ENCODE measurements at places on chromosomes 1 and 21.

DNA sequence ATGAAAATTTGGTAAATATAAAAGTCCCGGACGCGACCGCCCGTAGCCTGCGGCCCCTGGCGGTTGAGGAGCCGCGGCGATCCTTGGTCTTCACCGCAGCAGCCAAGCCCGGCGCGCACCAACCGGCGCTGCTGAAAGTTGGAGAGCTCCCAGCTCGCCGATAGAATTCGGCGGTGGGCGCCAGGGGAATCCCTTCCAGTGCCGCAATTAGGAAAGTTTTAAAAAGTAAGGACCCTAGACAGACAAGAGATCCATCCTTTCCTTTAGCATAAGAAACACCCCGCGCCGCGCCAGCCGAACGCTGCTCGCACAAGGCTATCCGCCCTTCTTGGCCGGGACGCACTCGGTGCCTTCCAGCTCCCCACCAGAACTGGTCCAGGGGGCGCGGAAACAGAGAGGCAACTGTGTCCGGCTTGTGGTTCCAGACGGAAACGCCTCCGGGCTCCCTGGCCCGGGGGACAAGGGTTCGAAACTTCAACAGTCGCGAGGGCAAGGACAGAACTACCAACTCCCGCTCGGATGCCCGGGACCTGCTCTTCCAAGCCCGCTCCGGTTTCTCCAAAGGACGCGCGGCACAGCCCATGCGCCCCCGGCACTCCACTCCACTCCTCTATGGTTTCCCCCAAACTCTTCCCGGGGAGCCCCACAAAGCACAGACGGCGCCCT lies 1.7 kb downstream of the FAM78B start:
- DNase-seq: no peak
- H3K4me1 ChIP-seq: peaks cover 7% of the 10 kb centered on the region
- H3K36me3 ChIP-seq: peaks cover 5% of the 10 kb centered on the region
- peak overlapping the region; percentile 78 for H3K4me3 ChIP-seq
- H3K27ac ChIP-seq: no peak overlapping the region

DNA sequence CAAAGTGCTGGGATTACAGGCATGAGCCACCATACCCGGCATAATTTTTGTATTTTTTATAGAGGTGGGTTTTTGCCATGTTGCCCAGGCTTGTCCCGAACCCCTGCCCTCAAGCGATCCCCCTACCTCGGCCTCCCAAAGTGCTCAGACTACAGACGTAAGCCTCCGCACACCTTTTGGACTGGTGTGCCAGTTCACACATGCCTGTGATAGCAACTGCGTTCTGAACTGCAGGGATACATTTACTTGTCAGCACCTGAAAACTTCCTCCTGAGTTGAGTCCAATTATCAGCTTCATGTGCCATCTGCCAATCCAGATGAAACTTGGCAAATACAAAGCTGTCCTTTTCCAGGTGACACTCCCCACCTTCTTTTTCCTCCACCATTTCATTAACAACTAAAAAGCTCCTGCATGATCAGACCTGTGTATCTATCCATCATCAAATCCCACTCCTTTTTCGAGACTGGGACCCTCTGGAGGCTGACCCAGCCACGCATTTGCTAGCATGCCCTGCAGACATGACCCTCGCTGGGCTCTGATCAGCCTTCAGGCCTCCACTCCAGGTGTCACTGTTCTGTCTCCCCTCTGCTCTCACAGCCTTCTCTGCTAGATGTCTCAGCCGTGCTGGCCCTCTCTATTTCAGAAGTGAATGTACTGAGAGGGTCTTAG lies 2.1 kb upstream of the DEGS1 start:
- H3K27me3 ChIP-seq: no peaks in the 10 kb centered on the region
- peak overlapping the region; percentile 62 for H3K4me3 ChIP-seq
- DNase-seq: no peak
- H3K27ac ChIP-seq: peak overlapping the region; percentile 35
- peaks cover 49% of the 10 kb centered on the region for H3K4me1 ChIP-seq

- no peak for DNase-seq
- no peak overlapping the region for H3K27ac ChIP-seq
- H3K4me1 ChIP-seq: peaks cover 8% of the 10 kb centered on the region
- no peaks in the 10 kb centered on the region for H3K27me3 ChIP-seq
- H3K4me3 ChIP-seq: no peak overlapping the region
These were observed 209.6 kb downstream of the GPR52 start for GRCh38 chr1:174657411-174657810.

- no peaks in the 10 kb centered on the region for H3K36me3 ChIP-seq
- no peak overlapping the region for H3K4me3 ChIP-seq
- peaks cover 4% of the 10 kb centered on the region for H3K4me1 ChIP-seq
- H3K27me3 ChIP-seq: peaks cover 36% of the 10 kb centered on the region
These were observed 1.9 kb upstream of the HSPB7 start for GRCh38 chr1:16019644-16020277.

GRCh38 chr1:45205910-45206721 lies at the start of gene ZSWIM5:
ZSWIM5 (minus strand) TSS chr1:45206605; CDS start chr1:45206350, 255 bp downstream.
- H3K4me3 ChIP-seq: peak within 1 kb of the TSS; percentile 91
- peaks cover 32% of the 10 kb centered on the region for H3K27me3 ChIP-seq
- H3K27ac ChIP-seq: peak within 1 kb of the TSS; percentile 7
- H3K4me1 ChIP-seq: peaks cover 15% of the 10 kb centered on the region
- peak; percentile 47 for DNase-seq

GRCh38 chr1:111653709-111654108 lies 34.1 kb downstream of the RAP1A start:
- peaks cover 25% of the 10 kb centered on the region for H3K4me1 ChIP-seq
- no peak overlapping the region for H3K27ac ChIP-seq
- no peak overlapping the region for H3K4me3 ChIP-seq
- peaks cover 4% of the 10 kb centered on the region for H3K36me3 ChIP-seq
- no peak for DNase-seq
- H3K27me3 ChIP-seq: no peaks in the 10 kb centered on the region

DNA sequence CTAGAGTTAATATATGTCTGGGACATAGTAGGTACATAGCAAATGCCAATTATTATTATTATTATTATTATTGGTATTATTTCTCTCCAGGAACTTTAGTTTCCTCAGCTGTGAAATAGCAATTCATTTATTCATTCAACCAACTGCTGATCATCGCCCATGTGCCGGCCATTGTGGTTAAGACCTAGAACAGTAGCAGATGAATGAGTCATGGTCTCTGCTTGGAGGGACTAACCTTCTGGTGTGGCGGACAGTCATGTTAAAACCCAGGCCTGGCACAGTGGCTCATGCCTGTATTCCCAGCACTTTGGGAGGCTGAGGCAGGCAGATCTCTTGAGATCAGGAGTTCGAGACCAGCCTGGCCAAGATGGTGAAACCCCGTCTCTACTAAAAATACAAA lies 23.8 kb upstream of the LDLRAP1 start:
- H3K27ac ChIP-seq: no peak overlapping the region
- H3K4me1 ChIP-seq: no peaks in the 10 kb centered on the region
- DNase-seq: no peak
- H3K27me3 ChIP-seq: peaks cover 1% of the 10 kb centered on the region

- peaks cover 11% of the 10 kb centered on the region for H3K36me3 ChIP-seq
- H3K27ac ChIP-seq: peak overlapping the region; percentile 72
- no peaks in the 10 kb centered on the region for H3K27me3 ChIP-seq
- no peak for DNase-seq
- peaks cover 60% of the 10 kb centered on the region for H3K4me1 ChIP-seq
These were observed 8.6 kb downstream of the CDC14A start for GRCh38 chr1:100360790-100361510.

DNA sequence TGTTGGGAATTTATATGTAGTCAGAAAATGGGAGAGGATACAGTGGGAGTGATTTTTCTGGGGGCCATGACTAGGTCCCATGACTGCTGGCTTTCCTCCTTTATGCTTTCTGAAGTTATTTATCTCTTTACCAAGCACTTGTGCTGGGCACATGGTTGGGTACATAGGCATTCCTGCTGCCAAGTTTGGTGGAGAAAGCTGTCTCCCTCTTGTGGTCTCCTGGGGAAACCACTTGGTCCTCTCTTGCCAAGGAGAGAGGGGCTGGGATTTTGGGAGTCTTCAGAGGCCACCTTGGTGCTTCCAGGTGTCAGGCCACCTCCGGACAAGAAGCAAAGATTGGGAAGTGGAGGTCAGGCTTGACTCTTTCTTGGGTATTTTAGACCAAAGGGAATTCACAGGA lies 120.2 kb upstream of the KCNE2 start:
- H3K4me3 ChIP-seq: no peak overlapping the region
- DNase-seq: no peak
- H3K27me3 ChIP-seq: peaks cover 10% of the 10 kb centered on the region

- no peak for DNase-seq
- no peaks in the 10 kb centered on the region for H3K4me1 ChIP-seq
- no peak overlapping the region for H3K27ac ChIP-seq
- H3K27me3 ChIP-seq: no peaks in the 10 kb centered on the region
- no peaks in the 10 kb centered on the region for H3K36me3 ChIP-seq
These were observed 114.8 kb downstream of the CNIH3 start for GRCh38 chr1:224730965-224731364.

- peak; percentile 51 for DNase-seq
- peaks cover 9% of the 10 kb centered on the region for H3K27me3 ChIP-seq
- peak overlapping the region; percentile 81 for H3K4me3 ChIP-seq
- no peak overlapping the region for H3K27ac ChIP-seq
These were observed 11.4 kb upstream of the PHLDA3 start for GRCh38 chr1:201480231-201481003.

- H3K27me3 ChIP-seq: peaks cover 69% of the 10 kb centered on the region
- no peak overlapping the region for H3K4me3 ChIP-seq
- H3K27ac ChIP-seq: no peak overlapping the region
These were observed 104.8 kb upstream of the WNT4 start for GRCh38 chr1:22247527-22248245.

DNA sequence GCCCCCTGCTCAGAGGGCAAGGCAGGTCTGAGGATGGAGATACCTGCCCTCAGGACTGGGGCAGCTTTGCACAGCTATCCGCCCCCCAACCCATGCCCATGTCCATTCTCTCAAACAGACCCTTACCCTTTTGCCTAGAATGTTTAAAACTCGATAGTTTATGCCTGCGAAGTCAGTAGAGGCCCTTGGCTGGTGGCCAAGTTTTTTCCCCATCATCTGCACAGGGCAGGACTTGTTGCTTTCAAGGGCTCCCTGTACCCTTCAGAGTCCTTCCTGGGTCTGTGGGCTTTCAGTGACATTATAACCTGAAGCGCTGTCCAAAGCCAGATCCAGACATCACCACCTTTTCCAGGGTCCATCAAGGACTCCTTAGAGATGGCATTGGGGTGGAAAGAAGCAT lies 148.7 kb upstream of the ZNF644 start:
- H3K27ac ChIP-seq: no peak overlapping the region
- no peaks in the 10 kb centered on the region for H3K4me1 ChIP-seq
- H3K36me3 ChIP-seq: no peaks in the 10 kb centered on the region
- H3K27me3 ChIP-seq: peaks cover 45% of the 10 kb centered on the region

GRCh38 chr1:228455715-228456114 lies 31.5 kb upstream of the RNF187 start:
- no peak for DNase-seq
- H3K4me3 ChIP-seq: no peak overlapping the region
- peaks cover 2% of the 10 kb centered on the region for H3K36me3 ChIP-seq

DNA sequence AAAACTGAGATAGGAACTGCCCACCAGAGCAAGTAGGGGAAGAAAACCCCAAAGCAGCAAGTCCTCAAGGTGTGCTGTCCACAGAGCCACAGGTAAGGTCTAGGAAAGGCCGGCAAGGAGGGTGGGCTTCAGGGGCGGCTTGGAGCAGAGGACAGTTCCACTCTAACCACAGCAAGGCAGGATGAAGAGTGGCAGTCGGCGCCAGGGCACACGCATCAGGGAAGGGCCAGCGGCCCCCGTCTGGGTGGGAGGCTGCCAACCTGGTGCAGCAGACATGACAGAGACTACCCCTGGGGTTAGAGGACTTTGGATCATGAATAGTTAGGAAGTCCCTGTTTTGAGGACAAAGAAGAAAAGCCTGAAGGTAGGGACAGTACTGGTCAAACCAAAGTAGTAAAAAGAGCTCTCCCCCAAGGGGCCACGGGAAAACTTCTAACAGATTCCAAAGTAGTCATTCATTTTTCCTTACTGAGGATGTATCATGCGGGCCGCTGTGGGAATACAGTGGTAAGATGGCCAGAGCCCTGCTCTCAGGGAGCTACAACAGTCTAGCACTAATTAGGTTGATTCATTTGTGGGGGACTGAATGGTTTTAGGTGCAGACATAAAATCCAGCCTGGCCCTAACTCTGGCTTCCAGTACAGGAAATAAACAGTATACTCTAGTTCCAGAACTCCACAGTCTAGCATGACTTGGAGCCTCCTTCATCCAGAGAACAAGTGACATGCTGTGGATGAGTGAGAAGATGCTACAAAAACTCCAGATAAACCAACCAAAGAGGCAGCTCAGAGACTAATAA lies 3.5 kb upstream of the RAP1GAP start:
- H3K4me3 ChIP-seq: no peak overlapping the region
- peaks cover 8% of the 10 kb centered on the region for H3K27me3 ChIP-seq
- H3K4me1 ChIP-seq: peaks cover 22% of the 10 kb centered on the region
- DNase-seq: no peak

- peaks cover 26% of the 10 kb centered on the region for H3K4me1 ChIP-seq
- no peaks in the 10 kb centered on the region for H3K27me3 ChIP-seq
- no peak for DNase-seq
- peaks cover 5% of the 10 kb centered on the region for H3K36me3 ChIP-seq
These were observed 11.9 kb upstream of the SMAP2 start for GRCh38 chr1:40361637-40362036.

DNA sequence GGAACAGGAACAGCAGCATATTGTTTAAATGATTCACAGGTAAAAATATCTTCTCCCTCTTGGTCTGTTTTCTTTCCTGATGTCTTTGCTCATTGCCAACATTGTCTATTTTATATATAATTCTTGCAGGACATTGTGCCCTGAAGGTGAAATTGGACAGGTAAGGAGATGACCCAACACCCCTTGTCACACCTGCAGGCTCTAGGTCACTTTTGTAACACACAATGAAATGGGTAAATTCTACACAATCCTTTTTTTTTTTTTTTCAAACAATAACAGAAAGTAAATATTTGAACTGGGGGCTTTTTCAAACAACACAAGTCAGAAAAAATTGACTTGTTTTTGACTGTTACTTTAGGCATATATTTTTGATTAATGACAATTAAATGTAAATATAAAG lies 62.9 kb upstream of the ERG start:
- DNase-seq: no peak
- H3K4me1 ChIP-seq: no peaks in the 10 kb centered on the region
- H3K27ac ChIP-seq: no peak overlapping the region
- no peaks in the 10 kb centered on the region for H3K27me3 ChIP-seq
- no peaks in the 10 kb centered on the region for H3K36me3 ChIP-seq

GRCh38 chr1:23810818-23811540 lies 10.4 kb upstream of the GALE start:
- H3K36me3 ChIP-seq: no peaks in the 10 kb centered on the region
- peak overlapping the region; percentile 75 for H3K27ac ChIP-seq
- peak; percentile 76 for DNase-seq
- H3K27me3 ChIP-seq: no peaks in the 10 kb centered on the region
- no peak overlapping the region for H3K4me3 ChIP-seq

- H3K27ac ChIP-seq: no peak overlapping the region
- H3K4me1 ChIP-seq: no peaks in the 10 kb centered on the region
- no peak for DNase-seq
- H3K36me3 ChIP-seq: no peaks in the 10 kb centered on the region
- H3K4me3 ChIP-seq: no peak overlapping the region
- H3K27me3 ChIP-seq: no peaks in the 10 kb centered on the region
These were observed 1083.1 kb downstream of the PLA2G4A start for GRCh38 chr1:187911820-187912219.
